Tibial nerve (tissue), 4 donors: ENCODE measurements at places on chromosomes 4 and X. TPM values are rescaled to one million over a fixed set of nuclear protein-coding genes. Genes with fewer than 3 reads are reported as not detected.

- DNase-seq, result no peak
Measured at GRCh38 chr4:166308647-166309046, 435.6 kb downstream of the TLL1 start.

GRCh38 chr4:105208561-105208960, 61.9 kb downstream of the TET2 start:
- no peak for DNase-seq

GRCh38 chrX:55524487-55524886, 34.8 kb upstream of the USP51 start:
- no peak for DNase-seq

DNA sequence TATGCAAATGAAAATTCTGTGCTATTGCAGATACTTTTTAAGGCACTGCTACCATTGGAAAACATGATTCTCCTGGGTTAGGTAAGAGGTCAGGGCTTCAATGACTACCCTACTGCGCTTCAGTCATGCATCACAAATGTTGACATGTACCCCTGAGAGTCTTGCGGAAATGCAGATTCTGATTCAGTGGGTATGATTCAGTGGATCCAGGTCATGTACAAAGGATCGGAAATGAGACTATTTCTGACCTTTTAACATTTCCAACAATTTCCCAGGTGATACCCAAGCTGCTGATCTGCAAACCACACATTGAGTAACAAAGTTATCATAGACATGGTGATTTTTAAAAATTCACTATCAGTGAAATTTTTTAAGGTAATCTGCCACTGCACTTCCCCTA, 62.6 kb downstream of the DDX53 start:
- DNase-seq, result no peak

- no peak for DNase-seq
Measured at GRCh38 chrX:39440799-39441284, 639.6 kb downstream of the MID1IP1 start.

DNA sequence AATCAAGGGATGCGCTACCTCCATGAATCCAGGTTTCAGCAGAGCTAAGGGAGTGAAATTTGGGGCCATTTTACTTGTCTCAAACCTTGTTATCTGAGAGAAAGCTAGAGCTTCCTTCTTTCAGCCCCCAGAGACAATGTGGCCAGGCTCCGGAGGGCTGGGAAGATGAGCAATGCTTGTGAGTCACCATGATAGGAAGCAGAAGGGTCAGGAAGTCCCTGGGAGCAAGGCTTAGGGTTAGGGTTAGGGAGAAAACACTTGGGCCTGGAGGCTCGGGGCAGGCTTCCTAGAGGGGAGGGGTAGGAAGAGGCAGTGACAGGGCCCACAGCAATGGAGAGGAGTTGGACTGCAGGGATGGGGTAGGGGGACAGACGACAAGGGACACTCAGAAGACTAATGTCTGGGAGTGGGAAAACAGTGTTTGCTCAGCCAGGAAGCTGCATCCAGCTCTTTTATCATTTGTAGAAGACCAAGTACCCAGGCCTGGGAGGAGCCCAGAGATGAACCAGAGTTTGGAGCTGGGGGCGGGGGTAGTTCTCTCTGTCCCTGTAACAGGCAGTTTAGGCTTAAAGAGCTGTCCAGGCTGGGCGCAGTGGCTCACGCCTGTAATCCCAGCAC, 16.4 kb upstream of the PORCN start:
- DNase-seq, result no peak

Gene SPANXN4
- total RNA-seq, result not detected

Gene UNC5C
- 1.8 TPM for total RNA-seq

Gene CEP135
- 8.1 TPM for total RNA-seq

Gene PPEF2
- total RNA-seq, result not detected

Gene FAM13A
- total RNA-seq, result 77.6 TPM
